ENCODE measurements at places on chromosomes 4 and X.

GRCh38 chrX:133151336-133151735, 54.4 kb upstream of the USP26 start:
- no peak for DNase-seq

DNA sequence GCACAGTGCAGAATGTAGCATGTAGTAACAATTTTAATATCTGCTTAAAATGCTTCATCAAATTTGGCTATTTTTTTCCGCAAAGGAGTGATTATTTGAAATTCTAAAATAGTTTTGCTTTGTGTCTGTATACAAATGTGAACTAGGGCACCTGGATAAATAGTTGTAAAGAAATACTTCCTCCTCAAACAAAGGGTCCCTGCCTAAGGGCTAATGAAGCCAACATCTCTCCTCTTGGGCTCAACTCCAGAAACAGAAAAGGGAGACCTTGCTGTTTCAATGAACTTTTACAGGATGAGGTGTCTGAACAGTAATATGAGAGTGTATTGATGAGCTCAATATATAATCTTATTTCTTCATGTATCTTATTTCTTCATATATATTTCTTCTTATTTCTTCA, 30.8 kb upstream of the SCOC start:
- no peak for DNase-seq

DNA sequence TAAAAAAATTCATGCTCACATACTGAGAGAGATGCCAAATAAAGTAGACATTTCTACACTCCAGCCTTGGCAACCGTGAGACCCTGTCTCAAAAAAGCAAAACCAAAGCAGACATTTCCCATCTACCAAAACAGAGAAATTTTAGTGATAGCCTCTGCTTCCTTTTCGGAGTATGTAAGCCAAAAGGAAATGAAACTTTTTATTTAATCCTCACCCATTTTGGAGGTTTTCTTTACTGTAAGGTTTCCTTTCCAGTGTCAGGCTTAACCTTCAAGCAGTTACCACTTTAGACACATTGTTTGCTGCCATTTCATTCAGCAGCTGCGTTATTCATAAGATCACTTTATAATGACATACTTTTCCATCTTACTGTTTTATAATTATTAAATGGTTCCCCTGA, 15.9 kb downstream of the ADD1 start:
- DNase-seq: no peak

GRCh38 chr4:120922381-120923206, at the start of gene PRDM5:
Gene PRDM5, minus strand, starts transcription at chr4:120922726. Its CDS starts 118 bp downstream, at chr4:120922608.
- DNase-seq: no peak

- no peak for DNase-seq
Observed at GRCh38 chrX:71579136-71579989, 1.1 kb downstream of the GCNA start.

DNA sequence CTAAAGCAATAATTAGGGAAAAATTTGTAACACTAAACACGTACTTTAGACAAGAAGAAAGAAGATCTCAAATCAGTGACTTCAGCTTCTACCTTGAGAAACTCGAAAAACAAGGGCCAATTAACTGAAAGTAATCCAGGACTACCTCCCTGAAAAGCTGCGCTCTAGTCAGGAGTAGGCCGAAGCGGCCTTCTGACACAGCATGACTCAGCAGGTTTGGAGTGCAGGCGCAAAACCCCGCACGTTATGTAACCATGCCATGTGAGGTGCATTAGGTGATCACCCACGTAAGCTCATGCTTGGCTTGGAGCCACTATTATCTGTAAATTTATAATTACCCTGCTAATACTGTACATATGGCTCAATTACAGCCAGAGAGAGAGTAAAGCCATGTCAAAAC, 52.8 kb upstream of the CCDC149 start:
- DNase-seq: no peak

DNA sequence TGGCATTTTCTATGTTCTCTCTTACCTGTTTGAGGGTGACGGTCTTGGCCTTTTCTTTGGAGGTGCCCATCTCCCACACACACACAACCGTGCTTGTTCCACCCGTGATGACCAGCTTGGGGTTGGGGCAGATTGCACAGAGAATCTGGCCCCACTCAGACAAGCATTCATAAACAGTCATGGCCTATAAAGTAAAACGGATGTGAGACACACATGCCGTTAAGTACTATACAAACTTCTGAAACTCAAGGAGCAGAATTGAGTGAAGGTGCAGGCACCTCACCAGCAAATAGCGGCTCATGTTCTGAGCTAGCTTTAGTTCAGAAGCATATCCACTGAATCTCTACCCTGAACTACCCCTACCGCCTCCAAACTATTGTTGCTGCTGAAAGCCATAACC, 107.6 kb downstream of the CDS1 start:
- no peak for DNase-seq

Data from posterior cingulate gyrus (tissue), 11 donors.